CD4-positive, alpha-beta T cell treated with Interleukin-6 at 100 ng/mL for 8 hours (primary cell): ENCODE measurements at places on chromosomes 4 and X.

GRCh38 chr4:3467601-3468031 lies 4.5 kb downstream of the DOK7 start:
- no peak for DNase-seq

DNA sequence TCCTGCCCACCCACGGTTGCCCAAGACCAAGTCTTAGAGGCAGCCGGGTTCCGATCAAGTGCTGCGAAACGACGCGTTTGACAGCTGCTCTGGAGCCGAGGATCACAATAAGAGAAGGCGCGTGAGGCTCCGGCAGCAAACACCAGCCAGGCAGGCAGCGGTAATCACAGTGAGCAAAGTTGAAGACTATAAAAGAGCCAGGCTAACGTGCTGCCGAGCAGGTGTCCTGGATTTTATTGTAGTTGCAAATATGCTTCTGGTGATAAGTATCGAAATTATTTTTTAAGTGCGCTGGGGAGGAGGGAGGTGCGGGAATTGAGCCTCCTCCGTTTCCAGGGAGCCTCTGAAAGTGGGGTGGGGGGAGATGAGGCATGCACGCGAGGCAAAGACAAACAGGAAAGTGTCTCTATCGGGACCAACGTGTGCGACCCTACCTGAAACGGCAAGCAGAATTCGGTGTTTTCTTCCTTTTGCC lies 590 bp downstream of the GABRA2 start:
- no peak for DNase-seq

- no peak for DNase-seq
Measured at GRCh38 chr4:7462509-7462971, 27.8 kb upstream of the PSAPL1 start.

- DNase-seq: no peak
Measured at GRCh38 chrX:16100673-16101072, 22.7 kb upstream of the GRPR start.

- no peak for DNase-seq
Measured at GRCh38 chrX:68163441-68163840, 269.9 kb downstream of the OPHN1 start.

- DNase-seq: no peak
Measured at GRCh38 chr4:76283900-76284299, 22.6 kb upstream of the STBD1 start.
